Activated CD4-positive, CD25-positive, alpha-beta regulatory T cell treated with anti-CD3 and anti-CD28 coated beads, Interleukin-2, amount 50 U/mL, for 16 hours (primary cell): ENCODE measurements at places on chromosomes 12 and 14.

GRCh38 chr12:51950682-51951198 lies 759 bp upstream of the ACVR1B start:
- DNase-seq: no peak

DNA sequence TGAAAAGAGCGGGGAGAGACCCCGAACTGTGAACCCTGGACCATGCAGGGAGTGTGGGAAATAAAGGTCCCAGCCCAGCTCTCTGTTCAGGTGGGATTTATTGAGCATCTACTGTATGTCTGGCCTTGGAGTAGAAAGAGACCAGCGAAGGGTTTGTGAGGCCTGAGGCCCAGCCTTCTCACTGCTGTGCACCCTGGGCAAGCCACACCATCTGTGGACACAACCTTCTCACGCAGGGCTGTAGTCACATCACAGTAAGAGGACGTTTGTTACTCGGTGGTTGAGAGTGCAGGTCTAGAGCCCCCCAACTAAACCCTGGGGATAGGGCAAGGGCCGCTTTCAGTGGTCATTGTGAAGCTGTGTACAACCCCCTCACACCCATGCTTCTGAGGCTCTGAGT lies 18.2 kb downstream of the FAM222A start:
- DNase-seq: no peak

- DNase-seq: no peak
Observed at GRCh38 chr14:65478596-65478995, 66.1 kb downstream of the FUT8 start.

- no peak for DNase-seq
Observed at GRCh38 chr14:100599981-100600380, 12.8 kb upstream of the BEGAIN start.

- no peak for DNase-seq
Observed at GRCh38 chr12:20917819-20918218, 107.3 kb downstream of the SLCO1B3 start.

DNA sequence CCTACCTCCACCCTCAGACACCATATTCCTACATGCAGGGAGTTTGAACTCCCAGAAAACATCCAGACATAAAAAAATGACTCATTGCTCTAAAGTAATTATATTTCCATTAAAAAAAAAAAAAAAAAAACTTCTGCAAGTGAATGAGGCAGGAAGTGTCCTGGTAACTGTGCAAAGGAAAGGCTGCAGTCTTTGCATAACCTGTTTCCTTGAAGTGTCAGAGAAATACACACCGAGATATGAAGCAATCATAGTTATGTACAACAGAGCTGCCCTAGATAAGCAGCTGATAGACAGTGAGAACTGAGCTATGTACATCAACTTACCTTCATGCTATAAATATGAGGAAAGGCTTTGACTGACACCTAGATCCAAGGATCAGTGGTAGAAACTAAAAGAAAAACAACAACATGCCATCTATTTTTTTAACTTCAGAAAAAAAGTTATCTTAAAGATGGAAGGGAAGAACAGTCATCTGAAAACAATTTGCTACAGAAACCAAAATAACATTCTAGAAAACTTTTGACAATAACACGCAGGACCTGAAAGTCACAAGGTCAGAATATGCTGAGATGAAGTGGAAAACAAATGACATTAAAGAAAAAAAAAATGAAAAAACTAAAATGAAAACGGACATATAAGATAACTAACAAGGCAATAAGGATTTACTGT lies 263.2 kb downstream of the SEC23A start:
- DNase-seq: no peak

GRCh38 chr14:29558516-29558915 lies 369.1 kb downstream of the PRKD1 start:
- DNase-seq: no peak

- DNase-seq: no peak
Observed at GRCh38 chr12:124837958-124838803, 25.5 kb downstream of the SCARB1 start.

DNA sequence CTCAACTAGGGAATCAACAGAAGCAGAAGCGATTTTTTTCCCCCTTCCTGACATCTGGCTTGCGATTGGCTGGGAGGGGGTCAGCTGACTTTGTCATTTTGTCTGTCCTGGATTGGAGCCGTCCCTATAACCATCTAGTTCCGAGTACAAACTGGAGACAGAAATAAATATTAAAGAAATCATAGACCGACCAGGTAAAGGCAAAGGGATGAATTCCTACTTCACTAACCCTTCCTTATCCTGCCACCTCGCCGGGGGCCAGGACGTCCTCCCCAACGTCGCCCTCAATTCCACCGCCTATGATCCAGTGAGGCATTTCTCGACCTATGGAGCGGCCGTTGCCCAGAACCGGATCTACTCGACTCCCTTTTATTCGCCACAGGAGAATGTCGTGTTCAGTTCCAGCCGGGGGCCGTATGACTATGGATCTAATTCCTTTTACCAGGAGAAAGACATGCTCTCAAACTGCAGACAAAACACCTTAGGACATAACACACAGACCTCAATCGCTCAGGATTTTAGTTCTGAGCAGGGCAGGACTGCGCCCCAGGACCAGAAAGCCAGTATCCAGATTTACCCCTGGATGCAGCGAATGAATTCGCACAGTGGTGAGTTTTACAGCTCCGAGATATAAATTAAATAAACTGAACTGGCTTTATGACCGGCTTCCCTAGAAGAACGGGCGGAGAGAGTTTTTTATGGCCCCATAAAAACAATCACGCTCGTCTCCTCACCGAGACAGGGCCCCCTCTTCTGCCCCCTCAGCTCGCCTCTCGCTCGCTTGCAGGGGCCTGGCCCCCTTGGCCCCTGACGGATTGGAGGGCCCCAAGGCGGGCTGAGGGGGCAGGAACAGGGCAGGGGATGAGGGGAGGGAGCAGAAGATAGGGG lies at the start of gene HOXC6:
HOXC6 (plus strand) TSS at position 127 of the 888 bp plus-strand sequence; CDS start at position 209, 82 bp downstream.
- DNase-seq: no peak

DNA sequence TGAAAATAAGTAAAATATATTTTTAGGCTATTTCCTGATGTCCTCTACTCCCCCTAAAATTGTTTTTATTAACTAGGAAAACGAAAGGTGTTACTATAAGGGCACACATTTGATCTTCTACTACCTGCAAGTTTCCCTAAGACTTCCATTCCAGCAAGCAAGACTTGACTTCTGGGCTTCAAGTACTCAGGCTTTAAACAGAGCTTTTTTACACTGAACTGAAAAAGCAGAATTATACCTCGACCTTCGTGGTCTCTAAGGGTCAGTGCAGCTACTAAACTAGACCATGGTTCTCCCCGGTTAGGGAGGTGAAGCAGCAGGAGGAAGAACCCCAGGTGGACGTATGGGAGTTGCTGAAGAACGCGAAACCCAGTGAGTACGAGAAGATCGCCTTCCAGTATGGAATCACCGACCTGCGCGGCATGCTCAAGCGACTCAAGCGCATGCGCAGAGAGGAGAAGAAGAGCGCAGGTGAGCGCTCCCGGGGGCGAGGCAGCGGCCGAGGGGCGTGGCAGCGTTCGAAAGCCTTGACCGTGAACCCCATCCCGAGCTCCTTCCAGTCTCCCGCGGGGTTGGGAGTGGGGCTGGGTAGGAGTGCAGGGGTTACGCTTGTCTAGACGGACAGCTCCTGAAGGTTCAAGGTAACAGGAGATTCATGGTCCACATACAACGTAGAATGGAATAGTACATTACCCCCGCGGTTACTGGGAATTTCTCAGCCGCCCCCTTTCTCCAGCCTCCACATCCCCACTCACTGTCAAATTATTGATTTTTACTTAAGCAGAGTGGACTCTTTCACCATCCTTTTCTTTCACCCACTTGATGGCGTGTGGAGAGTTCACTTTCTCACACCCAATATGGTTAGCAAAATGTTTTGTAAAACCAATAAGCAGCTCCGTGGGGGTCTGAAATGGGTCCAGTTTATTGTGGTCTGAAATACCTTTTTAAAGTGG lies 47.6 kb downstream of the MYBPC1 start:
- DNase-seq: no peak

DNA sequence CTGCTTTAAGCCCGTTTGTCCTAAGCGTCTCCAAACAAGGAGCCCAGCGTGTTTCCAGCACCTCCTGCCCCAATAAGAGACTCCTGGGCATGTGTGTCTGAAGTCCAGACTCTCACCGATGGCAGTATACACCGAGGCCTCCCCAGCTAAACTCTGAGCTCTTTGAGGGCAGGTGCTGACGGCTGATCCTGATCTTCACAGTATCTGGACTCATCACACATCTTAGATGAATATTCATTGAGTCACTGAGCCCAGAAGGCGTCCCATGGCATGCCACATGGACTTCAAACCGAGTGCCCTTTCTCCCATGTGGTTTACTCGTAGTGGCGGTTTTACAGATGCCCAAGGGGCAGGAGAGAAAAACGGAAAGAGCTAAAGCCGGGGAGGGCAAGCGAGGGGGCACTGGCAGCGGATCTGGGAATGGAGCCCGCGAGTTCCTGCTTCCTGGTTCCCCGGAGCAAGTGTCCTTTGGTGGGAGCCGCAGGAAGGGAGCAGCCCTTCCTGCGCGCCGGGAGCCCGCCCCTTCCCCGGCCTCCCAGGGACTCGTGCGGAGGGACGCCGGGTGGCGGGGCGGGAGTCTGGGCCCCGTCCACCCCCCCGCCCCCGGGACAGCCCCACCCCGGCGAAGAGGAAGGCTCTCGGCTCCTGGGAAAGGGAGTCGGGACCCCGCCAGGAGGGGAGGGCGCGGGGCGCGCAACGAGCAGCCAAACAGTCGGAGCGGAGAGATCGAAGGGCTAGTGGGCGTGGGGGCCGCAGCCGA lies 585 bp upstream of the TEAD4 start:
- no peak for DNase-seq

DNA sequence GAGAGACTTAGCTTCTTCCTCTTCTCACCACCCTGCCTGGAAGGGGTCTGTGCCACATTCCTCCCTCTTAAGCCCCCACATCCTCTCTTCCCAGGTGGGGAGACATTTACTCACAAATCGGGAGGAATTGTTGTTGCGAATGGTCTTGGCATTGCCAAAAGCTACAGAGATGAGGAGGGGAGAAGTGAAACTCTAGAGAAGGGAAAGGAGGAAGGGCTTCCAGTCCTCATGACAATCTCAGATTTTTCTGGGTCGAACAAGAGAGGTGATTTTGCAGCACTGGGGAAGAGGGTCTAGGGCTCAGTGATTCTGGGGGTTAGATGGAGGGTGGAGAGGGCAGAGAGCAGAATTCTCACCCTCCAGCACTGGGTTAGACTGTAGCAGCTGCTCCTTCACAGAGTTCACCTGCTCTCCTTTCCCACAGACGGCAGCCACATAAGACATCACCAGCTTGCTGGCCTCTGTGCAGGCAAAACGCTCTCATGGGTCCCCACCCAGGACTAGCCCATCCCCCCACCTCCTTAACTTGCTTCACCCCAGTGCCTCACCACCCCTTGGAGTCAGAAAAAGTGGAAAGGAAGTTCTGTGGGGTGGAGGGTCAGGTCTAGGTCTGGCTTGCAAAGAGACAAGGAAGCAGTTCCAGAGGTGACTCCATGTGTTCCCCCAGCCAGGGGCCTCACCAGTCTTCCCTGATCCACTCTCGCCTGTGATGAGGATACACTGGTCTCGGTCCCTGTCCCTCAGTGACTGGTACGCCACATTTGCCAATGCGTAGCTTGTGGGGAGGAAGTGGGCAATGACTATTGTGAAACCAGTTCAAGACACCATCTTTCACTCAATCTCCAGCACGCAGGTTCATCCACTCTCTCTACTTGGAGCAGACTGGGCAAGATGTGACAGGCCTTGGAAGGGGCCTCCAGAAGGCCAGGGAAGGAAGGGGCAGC lies 2.7 kb downstream of the MYO1A start:
- no peak for DNase-seq

DNA sequence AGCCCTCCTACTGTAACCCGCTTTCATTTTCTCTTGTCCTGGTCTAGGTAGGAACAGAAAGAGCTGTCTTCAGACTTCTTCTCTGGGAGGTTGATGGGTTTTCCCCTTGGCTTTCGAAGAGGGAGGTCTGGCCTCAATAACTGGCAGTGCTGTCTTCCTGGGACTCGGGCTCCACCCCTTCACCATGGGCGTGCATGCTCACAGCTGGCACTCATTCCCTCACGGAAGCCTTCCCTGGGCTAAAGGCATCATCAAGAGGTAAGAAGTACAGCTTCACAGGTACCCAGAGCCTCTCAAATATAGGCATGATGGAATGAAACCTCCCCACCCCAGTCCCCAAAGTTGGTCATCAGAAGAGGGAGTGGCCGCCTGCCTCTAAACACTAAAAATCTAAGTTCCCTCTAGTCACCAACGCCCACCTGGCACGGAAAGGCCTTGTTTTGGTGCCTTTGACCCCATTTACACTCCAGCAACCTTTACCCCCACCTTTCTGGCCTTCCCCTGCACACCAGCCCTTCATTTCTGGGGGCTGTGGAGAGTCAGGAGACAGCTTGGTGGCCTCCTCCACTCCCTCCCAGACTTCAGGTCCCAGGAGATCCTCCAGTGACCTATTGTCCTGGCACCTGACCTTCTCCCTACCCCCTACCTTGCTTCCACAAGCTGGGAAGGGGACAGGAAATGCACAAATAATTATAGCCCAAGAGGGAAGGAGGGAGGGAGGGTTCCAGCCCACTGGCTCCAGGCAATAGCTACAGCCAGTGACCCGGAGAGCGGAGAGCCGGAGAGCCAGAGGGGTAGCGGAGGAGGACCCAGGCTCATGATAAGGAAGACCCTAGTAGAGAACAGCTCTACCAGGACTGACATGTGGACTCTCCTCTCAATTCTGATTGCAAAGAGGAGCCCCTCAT lies 2.8 kb downstream of the RAPGEF3 start:
- no peak for DNase-seq

- no peak for DNase-seq
Observed at GRCh38 chr14:100293497-100294212, 12.6 kb downstream of the SLC25A29 start.

GRCh38 chr12:26244503-26244902 lies 49.1 kb downstream of the SSPN start:
- DNase-seq: no peak

- DNase-seq: no peak
Observed at GRCh38 chr14:69079188-69079742, 73.7 kb downstream of the DCAF5 start.

- no peak for DNase-seq
Observed at GRCh38 chr14:104879201-104879982, 14.3 kb downstream of the CEP170B start.

DNA sequence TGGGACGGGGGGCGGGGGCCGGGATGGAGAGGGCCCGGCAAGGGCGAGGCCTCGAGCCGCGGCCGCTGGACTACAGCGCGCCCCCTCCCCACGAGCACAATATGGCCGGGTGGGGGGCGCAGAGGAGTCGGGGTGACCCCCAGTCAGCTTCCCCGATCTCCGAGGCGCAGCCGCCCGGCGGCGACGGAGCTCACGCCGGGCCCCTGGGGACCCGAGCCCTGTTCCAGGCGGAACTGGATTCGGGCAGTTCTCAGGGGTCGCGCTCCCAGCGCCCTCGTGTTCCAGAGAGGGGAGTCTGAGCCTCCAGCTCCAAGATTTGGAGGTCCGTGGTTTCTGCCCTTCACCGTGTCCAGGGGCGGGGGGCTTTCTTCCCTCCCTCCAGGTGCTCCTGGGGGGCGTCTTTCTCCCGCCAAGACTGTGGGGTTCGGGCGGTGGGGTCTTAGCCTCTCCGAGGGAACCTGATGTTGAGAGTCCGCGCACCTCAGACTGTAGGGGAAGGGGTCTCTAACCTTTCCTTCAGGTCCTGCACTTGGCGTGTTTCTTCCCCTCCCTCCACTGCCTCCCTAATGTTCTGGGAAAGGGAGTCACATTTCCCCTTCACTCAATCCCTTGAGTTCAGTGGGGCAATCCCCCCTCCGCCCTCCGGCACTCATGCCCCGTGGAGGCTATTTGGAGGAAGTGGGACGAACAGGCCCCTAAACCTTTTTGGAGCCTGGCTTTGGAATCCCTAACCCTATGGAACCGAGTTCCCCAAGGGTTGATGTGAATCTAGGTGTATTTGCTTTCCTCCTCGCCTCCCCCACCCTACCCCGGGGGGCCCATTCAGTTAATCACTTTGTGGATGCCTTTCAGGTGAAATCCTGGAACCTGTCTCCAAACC lies 584 bp downstream of the ACVR1B start:
- DNase-seq: no peak
